ENCODE measurements at places on chromosomes 3 and 15.

DNA sequence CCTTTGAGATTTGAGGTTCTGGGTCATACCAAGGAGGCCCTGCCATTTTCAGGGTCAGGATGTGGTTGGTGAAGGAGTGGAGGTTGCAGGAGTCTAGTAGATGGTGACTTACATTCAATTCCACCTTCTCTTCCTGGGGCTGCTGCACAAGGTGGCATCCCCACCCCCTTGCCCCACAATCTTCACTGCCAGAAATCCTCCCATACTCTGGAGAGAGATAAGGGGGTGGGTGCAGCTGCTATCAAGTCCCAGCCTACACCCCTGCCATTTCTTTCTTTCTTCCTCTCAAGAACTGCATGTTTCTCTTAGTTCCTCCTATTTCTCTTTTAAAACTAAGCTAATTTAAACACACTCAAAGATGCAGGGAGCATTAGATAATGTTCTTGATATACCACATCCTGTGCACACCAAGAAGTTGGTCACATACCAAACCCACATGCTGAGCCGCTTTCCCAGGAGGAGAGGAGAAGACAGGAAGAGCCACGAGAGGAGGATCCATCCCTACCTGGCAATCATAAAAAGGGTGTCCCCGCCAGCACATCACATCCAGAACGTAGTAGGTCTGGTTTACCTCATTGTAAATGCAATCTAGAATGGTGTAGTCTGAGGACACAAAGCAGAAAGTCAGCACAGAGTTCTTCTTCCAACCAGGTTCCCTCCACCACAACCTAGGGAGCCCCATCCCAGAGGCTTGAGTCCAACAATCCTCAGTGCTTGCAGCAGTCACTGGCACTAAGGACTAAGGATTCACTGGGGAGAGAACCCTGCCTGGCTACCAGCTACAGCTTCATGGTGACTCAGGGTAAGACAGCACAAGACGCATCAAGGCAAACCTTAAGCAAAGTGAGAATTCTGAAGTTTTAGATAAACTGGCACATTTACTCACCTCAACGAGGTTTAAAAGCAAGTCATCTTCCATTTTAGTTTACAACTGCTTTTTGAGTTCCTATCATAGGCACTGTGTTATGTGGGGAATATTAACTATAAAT, 18.5 kb downstream of the SNUPN start:
- DNase-seq, result no peak

DNA sequence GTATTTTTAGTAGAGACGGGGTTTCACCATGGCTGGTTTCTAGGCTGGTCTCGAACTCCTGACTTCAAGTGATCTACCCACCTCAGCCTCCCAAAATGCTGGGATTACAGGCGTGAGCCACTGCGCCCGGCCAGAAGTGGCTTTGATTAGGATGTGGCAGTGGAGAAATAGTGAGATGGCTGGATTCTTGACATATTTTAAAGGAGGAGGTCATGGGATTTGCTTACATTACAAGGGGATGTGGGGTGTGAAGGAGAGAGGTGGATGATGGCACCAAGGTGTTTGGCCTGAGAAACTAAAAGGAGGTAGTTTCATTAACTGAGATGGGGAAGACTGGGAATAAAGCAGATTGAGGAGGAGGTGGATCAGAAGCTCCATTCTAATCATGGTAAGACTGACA, 15.0 kb upstream of the LTF start:
- DNase-seq, result no peak

DNA sequence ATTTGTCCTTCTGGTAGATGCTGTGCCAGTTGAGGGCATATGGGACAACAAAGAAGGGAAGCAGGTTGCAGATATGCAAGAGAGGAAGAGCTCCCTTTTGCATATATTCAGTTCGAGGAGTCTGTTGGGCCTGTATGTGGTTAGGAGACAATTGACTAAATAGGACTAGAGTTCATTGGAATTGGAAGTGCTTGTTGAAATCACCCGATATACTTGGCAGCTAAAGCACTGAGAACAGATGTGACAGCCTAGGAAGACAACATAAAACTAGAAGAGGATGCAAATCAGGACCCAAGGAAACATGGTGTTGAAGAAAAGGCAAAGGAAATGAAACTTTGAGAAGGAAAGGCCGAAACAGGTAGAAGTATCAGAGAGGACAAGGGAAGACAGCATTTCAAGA, 215.2 kb upstream of the P2RY1 start:
- DNase-seq, result no peak

- DNase-seq, result no peak
These were observed 84.0 kb upstream of the TRA2B start for GRCh38 chr3:186021673-186022362.

DNA sequence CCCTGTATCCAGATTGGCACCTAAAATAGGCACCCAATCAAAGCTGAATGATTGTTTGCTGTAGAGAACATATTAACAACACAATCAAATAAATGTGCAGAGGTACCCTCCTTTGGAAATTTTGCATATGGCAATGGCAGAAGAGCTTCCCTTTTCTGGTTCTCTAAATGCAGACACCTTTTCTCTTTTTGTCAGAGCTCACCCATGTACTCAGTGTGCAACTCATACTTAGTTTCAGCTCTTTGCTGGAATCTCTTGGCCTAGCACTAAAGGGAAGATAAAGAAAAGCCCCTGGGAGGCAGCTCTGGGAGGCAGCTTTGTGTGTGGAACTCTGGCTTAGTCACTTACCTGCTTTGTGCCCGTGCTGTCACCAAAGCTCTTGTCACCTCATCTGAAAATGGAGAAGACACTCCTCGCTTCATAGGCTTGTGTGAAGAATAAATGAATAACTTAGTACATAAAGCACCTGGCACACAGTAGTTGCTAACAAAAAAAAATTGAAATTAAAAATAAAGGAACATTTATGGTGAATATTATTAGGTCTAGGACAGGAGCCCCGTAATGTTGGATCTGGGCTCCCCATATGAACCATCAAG, 28.8 kb downstream of the ST6GAL1 start:
- DNase-seq, result no peak

DNA sequence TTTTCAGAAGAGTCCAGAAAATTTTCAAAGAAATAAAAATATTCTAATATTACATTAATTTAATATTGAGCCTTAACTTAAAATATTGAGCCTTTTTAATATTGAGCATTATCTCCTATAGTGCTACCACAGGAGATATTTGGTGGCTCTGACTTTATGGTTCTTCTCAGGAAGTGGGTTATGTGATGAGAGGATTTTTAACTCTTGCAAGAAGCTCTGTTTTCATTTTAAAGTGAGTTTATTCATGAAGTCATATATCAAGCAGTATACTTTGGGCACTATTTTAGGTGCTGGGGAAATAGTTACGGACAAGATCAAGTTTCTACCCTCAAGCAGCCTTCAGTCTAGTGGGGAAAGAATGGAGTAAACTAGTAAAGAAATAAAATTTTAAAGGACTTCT, 13.4 kb upstream of the MBNL1 start:
- DNase-seq, result no peak

DNA sequence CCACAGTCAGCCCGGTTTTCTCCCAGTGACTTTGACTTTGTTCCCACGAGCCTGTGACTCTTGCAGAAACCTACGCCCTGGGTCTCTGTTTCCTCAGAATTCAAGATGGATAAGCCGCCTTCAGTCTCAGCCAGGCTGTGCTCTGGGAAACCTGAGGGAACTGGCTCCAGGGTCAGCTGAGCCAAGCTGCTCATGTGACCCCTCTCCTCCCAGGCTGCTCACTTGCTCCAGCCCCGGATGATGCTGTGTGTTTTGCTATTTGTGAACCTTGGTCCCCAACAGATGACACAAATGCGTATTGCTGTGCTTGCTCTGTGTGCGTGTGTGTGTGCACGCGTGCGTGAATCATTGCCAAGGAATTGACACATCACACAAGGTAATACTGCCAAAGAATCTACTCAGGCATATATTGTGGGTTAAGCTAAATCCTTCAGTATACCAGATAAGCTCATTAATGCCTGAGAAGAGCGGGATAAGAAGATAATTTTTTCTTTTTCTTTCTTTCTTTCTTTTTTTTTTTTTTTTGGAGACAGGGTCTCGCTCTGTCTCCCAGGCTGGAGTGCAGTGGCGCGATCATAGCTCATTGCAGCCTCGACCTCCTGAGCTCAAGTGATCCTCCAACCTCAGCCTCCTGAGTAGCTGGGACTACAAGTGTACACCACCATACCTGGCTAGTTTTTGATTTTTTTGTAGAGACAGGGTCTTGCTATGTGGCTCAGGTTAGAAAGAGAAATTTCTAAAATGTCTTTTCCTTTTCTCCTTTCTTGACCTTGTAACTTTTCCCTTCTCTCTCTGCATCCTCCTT, 29.2 kb upstream of the UMPS start:
- DNase-seq, result no peak

DNA sequence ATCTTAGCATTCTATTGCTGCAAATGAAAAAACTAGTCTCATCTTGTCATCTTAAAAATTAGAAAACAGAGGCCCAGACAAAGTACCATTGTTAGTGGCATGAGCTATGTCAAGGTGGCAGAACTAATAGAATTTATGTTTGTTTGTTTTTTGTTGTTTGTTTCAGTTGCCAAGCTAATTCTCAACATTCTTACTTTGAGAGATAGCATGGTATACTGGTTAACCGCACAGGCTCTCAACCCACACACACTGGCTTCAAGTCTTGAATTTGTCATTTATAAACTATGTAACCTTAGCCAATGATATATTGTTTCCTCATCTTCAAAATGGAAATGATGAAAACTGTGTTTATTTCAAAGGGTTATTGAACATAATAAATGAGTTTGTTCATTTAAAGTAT, 367.6 kb upstream of the PLSCR5 start:
- no peak for DNase-seq

- no peak for DNase-seq
These were observed 101.3 kb downstream of the DPH6 start for GRCh38 chr15:35444557-35445204.

DNA sequence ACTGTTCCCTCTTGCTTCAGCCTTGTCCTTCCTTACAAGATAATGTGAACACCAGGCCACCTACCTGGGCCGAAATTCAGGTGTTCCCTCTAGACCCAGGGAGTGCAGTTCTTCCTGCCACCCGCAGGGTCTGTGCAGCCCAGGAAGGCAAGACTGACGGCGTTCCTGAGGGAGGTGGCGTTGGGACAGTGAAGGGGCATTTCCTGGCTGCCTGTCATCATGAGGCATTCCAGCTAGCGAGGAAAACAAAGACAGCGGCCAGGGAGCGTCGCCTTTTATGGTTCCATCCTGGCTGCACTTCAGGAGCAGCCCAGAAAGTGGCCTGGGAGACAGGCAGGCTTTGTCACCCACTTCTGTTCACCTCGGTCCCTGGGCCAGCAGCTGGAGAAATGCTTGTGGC, 84.8 kb upstream of the WNT5A start:
- DNase-seq, result no peak

DNA sequence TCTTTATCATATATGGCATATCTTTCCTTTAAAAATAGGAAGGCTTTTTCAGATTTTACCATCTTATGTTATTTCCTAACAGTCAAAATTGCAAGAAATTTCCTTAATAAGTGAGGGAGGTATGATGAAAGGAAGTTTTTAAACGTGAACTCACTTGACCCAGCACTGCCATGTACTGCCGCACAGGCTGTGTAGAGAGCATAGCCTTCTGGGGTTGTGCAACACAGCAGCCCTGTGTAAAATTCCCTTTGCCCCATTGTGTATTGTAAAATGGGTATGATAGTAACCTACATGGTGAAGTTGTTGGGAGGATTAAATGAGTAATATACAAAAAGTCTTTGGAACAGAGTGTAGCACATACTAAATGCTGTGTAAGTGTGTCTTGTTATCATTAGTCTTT, 78.6 kb downstream of the PEX5L start:
- no peak for DNase-seq

DNA sequence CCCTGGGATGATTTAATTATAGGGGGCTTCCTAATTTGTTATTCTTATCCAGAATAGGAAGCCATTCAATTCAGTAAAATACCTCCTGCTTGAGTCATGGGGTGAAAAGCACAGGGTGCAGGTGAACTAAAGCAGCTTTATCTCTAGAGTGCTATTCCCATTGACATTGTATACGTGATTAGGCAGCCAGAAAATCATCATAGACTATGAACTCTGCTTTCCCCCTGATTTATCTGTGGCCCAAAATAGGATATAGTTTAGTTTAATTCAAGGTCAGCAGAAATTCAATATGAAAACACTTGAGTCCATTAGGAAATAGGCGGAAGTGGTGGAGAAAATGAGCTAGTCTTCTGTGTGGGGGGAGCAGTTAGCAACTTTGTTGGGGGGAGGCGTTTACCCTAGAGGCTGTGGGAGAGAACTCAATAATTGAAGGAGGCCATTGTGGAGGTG, 18.2 kb upstream of the PRKCI start:
- no peak for DNase-seq

DNA sequence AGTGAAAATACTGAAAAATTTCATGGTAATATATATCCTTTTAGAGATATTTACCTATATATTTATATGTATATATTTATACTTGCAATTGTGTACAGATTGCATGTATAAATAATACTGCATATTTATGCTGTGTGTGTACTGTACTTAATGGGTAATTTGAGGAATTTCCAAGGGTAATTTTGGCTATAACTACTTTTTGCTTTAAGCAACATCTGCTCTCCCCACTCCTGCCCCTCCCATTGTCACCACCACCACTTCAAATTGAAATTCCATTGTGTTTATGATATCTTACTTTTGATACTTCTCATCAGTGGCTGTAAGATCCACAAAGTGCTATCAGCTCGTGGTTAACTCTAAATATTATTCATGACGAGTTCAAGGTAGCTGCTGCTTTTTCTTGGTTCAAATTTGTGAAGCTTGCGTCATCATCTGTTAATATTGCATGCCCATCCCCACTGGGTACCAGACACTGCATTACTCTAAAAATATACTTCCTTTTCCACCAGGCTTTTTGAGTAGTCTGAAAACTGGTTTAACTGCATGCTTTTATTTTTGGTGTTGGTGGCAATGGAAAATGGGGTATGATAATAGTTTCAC, 91.7 kb upstream of the MITF start:
- no peak for DNase-seq

DNA sequence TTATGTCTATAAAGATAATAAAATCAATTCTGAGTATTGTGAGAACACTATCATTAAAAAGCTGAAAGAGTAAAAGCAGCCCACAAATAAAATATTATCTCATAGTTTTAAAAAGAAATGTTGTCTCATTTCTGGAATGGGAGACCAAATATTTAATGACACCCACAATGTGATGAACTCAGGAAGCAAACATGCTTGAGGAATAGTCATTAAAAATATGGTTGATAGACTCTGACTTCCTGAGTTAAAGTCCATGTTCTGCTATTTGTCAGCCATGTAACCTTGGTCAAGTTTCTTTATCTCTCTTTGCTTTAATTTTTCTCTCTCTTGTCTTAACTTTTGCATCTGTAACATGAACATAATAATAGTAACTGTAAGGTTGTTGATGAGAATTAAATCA, 35.5 kb upstream of the CHMP2B start:
- DNase-seq, result no peak

GRCh38 chr15:66986951-66987350, 78.5 kb upstream of the SMAD3 start:
- DNase-seq, result no peak

DNA sequence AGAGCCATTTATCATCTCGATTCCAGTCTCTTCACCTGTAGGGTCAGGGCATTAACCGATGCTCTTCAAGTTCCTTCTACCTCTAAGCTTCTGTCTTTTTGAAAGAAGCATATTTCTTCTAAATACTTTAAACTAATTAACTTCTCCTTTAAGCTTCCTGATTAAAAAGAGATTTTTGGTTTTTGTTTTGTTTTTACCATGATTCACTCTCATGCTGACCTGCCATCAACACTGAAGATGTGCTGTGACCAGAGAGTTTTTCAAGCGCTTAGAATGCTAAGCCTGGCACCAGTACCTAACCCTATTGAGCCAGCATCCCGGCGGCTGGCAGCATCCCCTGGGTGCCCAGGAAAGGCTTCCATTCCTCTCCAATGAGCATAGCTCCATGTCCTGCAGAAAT, 89.3 kb downstream of the FOXP1 start:
- DNase-seq, result no peak
